NCI-H748 treated with DMSO at 0.1 percent for 48 hours (cell line): ENCODE measurements at places on chromosomes 2 and 18.

- no peak for DNase-seq
These were observed 775.5 kb downstream of the RNF144A start for GRCh38 chr2:7692657-7693161.

- DNase-seq, result no peak
These were observed 136.3 kb downstream of the TNS1 start for GRCh38 chr2:217866457-217866856.

GRCh38 chr2:215540658-215541057 lies 104.8 kb upstream of the FN1 start:
- DNase-seq, result no peak

- DNase-seq, result no peak
These were observed 6.9 kb downstream of the CREG2 start for GRCh38 chr2:101380376-101380775.

DNA sequence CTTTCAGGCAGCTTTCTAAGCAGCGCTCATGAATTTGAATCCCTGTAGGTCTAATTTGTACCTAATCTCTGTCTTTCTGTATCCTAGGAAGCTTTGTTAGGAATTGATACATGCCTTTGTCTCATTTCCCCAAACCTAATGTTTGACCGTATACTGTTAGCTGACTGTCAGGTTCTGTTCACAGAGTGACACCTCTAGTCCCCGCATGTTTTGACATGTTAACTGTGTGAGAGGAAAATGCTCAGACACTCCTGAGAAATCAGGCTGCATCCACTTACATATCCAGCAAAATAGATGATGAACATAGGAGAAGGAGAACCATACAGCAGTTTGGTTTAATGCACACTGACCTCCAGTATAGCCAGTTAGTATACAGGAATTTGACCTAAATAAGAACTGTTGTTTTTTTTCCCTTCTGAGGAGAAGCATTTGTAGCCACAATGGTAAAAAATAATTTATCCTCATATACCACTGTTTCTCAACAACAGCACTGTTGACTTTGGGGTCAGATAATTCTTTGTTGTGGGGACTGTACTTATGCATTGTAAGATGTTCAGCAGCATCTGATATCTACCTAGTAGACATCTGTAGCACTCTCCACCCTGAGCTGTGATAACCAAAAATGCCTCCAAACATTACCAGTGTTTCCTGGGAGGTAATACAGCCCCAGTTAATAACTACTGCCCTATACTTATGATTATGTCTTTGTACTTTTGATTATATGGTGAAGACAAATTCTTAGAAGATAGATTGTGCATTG lies 130.9 kb downstream of the NCOA1 start:
- DNase-seq, result no peak
